ENCODE measurements at places on chromosomes 1 and 21.

GRCh38 chr1:59061876-59062275 lies 235.0 kb upstream of the FGGY start:
- DNase-seq, result peak; percentile 89

DNA sequence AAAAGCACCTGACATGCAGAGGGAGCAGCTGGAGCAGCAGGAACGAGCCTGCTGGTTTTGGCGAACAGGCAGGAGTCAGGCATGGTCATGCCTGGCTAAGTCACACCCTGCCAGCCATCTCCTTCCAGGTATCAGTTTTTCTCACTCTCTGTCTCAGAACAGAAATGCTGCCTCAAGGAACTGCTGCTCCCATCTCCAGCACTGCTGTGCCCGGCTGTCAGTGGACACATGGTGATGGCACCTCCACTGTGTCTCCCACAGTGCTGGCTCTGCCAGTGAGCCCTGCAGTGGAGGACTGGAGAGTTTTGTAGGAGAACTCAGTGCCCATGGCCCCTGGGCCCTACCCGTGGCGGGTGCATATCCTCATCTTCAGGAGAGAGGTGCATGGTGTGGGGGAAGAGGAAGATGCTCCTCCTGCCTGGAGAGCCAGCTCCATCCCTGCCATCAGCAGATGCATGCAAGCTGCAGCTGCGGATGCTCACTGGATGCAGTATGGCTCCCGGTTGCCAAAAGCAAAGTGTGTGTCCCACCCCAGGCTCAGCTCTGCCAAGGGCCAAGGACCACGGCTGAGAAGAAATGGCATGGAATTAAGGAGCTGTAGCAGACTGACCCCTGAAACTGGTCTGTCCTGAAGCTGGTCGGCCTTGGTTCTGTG lies 114.7 kb downstream of the GRIK3 start:
- DNase-seq, result no peak

GRCh38 chr21:28311411-28312190 lies 681.1 kb downstream of the LTN1 start:
- DNase-seq, result no peak

- DNase-seq, result no peak
Observed at GRCh38 chr1:160653620-160654016, 6.8 kb upstream of the SLAMF1 start.

GRCh38 chr1:234515821-234516241 lies 36.9 kb upstream of the TARBP1 start:
- DNase-seq, result peak; percentile 73

GRCh38 chr1:114353262-114353661 lies 157.7 kb downstream of the TRIM33 start:
- DNase-seq, result peak; percentile 77

GRCh38 chr1:47198214-47198613 lies 8.4 kb upstream of the PDZK1IP1 start:
- DNase-seq, result no peak

- no peak for DNase-seq
Observed at GRCh38 chr1:109768335-109768650, 4.6 kb upstream of the EPS8L3 start.

- no peak for DNase-seq
Observed at GRCh38 chr1:111743679-111744101, 4.5 kb upstream of the INKA2 start.

DNA sequence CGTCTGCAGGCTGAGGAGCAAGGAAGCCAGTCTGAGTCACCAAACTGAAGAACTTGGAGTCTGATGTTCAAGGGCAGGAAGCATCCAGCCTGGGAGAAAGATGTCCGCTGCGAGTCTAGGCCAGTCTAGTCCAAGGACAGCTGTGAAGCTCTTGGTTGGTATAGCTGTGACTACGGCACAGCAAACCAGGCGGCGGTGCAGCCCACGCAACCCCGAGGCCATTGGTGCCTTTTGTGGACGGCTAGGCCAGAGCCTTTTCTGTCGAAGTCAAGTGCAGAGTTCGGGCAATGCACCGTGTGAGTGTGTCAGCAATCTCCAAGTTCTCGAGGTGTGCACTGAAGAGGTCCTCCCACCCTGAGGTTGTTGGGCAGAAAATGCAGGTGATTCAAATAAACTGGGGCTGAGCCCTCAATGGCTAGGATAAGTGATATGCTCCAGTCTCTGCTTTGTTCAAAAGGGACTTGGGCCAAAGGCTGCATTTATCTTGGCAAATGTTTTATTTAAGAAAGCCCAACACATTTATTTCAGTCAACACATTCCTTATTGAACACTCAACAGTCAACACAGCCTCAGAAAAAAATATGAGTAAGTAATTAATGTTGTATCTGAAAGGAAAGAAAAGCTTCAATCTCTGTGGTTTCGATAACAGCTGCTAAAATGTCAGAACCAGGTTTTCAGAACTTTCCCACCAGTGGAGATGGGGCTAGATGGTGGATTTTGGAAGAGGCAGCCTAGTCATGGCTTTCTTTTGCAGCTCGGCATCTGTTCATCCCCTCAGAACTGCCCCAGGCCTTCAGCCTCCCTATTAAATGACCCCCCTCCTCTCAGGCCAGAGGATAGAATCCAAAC lies 78.1 kb upstream of the COX20 start:
- DNase-seq, result peak; percentile 18

DNA sequence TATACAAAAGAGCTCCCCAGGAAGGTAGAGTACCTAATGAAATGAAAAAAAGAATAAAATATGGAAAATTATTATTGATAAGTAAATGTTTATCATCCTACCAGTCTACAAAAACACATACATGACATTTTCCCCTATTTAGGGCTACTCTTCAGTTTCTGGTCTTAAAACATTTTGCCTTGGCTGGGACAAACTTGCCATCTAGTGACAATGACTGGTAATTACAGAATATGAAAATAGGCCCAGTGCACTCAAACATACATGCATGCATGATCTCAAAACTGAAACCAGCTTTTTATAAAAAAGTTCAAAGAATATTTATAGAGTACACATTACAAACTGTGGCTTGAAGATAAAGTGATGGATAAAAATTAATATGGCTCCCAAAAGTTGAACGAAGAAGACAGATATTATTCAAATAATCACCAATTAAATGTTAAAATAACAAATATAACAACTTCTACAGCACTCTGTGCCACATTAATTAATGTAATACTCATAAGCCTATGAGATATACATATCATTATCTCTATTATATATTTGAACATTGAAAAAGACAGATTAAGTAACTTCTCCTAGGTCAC lies 10.5 kb upstream of the RNPC3 start:
- DNase-seq, result peak; percentile 62

DNA sequence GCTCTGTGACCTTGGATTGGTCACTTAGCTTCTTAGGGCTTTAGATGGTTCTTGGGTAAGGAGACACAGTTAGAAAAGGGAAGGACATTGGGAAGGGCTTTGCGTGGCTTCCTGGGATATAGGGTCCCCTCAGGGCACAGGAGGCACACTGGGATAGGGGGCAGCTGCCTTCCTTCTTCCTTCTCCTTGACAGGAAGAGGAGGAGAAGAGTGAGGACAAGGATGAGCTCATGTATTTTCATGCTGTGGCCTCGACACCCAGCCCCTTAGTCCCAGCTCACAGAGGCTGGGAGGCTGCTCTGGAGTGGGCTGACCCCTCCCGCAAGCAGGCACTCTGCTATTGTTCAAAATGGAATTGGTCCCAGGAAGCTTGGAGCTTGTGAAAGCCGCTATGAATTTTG lies 45.7 kb upstream of the POU3F1 start:
- no peak for DNase-seq

DNA sequence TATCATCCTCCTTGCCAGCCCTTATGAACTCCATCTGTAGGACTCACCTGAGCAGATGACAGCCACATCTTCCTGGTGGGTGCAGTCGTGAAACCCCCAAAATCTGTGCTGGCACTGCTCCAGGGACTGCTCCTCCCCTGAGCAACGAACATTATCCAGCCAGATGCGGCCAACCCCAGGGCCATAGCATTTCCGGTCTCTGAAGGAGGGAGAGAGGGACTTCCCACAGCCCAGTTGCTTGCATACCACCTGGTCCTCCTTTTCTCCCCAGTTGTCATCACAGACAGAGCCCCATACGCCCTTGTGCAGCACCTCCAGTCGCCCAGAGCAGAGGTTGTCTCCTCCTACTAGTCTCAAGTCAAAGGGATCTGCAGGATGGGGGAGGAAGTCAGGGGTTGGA lies 8.5 kb downstream of the CD5L start:
- no peak for DNase-seq

GRCh38 chr1:242525769-242526168 lies 1.3 kb upstream of the PLD5 start:
- no peak for DNase-seq

DNA sequence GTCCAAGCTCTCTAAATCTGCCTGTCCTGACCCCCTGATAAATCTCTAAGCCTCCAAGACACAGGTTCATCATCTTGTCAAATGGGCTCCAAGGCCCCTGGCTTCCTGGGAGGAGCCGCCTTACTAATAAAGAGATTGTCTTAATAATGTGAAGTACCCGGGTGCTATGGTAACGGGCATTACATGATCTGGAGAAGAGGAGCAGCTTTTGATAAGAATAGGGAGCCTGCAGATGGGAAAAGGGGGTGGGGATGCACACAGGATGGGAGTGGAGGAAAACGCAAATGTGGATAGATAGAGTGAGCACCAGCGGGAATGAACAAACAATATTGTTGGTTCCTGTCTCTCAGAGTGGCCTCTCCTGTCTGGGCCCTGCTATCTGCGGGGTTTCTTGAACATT lies 11.9 kb upstream of the RXRG start:
- no peak for DNase-seq

GRCh38 chr1:224497714-224498573 lies 63.3 kb upstream of the WDR26 start:
- DNase-seq, result peak; percentile 91

Data from bronchial epithelial cell (primary cell).